ENCODE measurements at places on chromosomes 2 and 18. TPM values are rescaled to one million over a fixed set of nuclear protein-coding genes. Genes with fewer than 3 reads are reported as not detected.
A peak's percentile ranks its signal among the peaks of the same experiment; 100 is the strongest.

DNA sequence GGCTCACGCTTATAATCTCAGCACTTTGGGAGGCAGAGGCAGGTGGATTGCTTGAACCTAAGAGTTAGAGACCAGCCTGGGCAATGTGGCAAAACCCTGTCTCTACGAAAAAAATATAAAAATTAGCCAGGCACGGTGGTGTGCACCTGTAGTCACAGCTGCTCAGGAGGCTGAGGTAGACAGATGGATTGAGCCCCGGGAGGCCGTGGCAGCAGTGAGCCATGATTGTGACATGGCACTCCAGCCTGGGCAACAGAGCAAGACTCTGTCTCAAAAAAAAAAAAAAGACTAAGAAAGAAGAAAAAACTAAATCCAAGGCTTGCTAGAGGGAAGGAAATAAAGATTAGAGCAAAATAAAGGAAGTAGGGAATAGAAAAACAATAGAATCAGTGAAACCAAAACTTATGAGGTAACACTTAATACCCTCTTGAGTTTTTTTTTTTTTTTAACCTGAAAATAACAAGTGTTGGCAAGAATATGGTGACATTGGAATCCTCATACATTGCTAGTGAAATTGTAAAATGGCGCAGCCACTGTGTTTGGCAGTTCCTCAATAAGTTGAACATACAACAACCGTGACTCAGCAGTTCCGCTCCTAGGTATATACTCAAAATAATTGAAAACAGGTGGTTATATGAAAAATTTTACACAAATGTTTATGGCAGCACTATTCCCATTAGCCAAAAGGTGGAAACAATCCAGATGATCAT is 85.2 kb downstream of the EML4 start:
- no peak for DNase-seq

DNA sequence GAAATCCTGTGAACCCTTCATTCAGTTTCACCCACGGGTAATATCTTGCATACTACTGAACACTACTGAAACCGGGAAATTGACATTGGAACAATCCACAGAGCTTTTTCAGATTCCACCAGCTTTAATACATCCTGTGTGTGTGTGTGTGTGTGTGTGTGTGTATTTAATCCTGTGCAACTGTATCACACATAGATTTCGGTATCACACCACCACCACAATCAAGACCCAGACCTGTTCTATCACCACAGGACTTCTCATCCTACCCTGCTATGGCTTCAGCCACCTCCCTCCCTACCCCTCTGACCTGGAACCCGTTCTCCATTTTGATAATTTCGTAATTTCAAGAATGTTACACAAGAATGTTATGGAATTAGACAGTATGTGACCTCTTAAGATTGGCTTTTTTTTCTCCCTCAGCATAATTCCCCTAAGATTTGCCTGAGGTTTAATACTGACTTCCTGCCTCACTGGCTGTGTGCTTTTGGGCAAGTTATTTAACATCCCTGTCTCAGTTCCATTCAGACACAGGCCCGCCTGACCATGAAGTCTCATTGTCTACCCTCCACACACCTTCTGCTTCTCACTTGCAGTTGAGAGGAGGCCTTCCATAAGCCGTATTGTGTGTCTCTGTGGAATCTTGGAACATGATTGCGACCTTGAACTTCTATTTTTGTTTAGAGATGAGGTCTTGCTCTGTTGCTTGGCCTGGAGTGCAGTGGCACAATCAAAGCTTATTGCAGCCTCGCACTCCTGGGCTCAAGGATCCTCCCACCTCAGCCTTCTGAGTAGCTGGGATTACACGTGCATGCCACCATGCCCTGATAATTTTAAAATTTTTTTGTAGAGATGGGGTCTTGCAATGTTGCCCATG is 14.4 kb upstream of the TMEM131 start:
- no peak for DNase-seq

Gene FOXD4L1
- 0.27 TPM for total RNA-seq

Gene CCDC148
- total RNA-seq = 0.73 TPM

Gene ALPP
- total RNA-seq = 0.15 TPM

Gene C1QL2
- not detected for total RNA-seq

Gene TEX51
- total RNA-seq = not detected

Gene L3MBTL4
- total RNA-seq = 6.5 TPM

DNA sequence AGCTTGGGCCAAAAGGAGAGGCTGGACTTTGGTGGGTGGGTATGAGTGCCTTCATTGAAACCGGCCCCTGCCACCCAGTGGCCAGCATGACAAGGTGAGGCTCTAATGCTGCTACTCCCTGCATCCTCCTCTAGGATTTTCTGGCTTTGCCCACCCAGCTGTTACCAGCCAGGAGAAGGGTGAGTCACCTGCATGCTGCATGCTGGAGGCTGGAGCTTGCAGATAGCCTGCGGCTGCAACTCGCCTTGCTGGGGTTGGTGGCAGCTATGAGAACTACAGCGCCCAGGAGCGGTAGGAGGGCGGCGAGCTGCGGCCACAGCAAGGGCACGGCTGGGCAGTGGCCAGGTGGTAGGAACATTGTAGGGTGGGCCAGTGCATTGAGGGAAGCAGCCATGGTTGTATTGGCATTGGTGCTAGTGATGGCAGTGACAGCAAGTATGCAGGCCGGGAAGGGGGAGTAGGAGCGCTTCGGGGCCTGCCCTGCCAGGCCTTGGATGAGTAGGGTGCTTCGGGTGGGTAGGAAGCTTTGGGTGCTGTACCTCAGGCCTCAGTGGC is 75.4 kb upstream of the SLC35G4 start:
- DNase-seq = no peak

DNA sequence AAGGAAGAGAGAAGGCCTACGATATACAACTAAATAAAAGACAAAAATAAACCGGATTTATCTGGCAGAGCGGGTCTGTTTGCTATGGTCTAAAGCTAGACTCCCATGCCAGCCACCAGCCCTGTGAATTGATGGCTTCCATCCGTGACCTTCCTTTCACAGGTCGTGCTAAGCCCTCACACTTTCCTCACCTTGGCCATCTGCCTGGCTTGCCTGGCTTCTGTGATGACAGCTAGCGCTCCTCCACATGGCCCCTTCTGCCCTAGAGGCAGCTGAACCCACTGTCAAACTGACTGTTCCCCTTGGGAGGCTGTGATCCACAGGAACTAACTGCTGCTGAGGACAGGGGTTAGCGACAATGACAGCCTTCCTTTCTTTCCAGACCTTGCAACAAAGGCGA is 32.5 kb downstream of the GAREM1 start:
- no peak for DNase-seq

- no peak for DNase-seq
These were observed 62.7 kb upstream of the CTDP1 start for GRCh38 chr18:79616651-79617510.

Gene COLEC11
- total RNA-seq = 1.2 TPM

DNA sequence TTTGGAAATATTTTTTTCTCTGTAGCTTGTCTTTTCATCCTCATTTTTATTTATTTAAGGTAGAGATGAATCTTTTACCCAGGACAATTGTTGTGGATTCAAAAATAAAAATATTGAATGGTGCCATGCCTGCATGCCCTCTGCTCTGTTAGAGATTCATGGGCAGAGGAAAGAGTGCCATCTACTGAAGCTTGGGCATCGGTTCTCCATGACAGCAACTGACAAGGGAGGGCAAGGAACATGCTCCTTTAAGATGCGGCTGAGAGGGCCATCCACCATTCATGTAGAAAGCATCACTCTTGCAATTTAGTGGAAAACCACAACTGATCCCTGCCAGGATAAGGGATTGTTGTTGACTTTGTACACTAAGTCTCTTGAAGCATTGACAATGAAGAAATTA is 79.9 kb downstream of the PARD3B start:
- DNase-seq = no peak

DNA sequence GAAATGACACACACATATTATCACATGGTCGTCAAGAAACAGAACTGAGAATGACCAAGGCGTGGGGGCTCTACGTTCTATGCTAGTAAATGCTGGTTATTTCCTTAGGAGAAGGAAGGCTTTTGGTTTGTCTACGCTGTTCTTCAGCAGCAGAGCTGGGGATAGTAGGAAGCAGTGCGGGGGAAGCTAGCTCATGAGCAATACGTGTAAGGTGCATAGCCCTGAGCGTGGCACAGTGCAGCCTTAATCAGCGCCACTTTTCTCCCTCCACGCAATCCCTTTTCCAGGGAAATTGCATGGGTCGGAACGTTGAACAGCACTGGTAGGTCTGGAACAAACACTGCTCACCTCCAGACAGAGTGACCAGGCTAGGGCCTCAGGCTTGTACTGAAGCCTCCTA is 199.6 kb upstream of the FBXO11 start:
- peak; percentile 8 for DNase-seq

DNA sequence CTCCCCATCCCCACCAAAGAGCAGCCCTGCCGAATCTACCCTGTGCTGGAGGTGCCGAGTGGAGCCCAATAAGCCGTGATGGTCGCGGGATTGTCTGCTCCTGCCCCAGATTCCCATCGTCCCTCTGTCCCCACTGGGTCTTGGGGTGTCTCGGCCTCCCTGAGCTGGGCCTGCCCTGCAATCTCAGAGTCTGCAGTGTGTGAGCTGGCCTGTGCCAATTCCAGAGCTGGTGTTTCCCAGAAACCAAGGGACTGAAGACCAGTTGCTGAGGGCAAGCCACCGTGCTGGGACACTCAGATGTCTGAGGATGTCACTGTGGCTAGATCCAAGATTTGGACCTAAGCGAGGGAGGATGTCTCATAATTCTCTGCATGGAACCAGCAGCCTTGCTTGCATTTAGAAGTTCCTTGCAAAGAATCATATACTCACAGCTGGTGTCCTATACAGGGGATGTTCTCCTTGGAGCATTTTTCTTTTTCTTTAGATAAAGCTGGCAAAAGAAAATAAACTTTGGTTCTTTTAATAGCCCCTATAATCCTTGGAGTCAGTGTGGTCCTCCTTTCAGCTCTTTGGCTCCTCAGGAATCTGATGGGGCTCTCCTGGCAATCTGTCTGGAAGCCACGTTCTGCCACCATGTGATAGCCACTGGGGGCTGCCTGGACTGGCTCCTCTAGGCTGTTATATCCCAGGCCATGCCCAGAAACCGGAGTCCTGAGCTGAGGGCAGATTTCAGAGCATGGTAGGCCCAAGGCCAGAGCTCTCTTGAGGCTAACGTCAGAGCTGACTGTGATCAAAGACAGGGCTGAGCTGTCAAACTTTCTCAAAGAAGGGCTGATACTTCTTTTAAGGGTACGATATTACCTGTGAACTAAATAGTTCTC is 140.1 kb upstream of the HAAO start:
- no peak for DNase-seq

Gene GATA6
- 46.1 TPM for total RNA-seq

Gene RSAD2
- total RNA-seq = 7.8 TPM

Gene DNAJC5G
- total RNA-seq = not detected

Gene PAX8
- 1.3 TPM for total RNA-seq

Gene IMPA2
- total RNA-seq = 135 TPM

Gene AQP12B
- 2.4 TPM for total RNA-seq

Gene EIPR1
- 25.8 TPM for total RNA-seq

Gene SERPINB4
- not detected for total RNA-seq

DNA sequence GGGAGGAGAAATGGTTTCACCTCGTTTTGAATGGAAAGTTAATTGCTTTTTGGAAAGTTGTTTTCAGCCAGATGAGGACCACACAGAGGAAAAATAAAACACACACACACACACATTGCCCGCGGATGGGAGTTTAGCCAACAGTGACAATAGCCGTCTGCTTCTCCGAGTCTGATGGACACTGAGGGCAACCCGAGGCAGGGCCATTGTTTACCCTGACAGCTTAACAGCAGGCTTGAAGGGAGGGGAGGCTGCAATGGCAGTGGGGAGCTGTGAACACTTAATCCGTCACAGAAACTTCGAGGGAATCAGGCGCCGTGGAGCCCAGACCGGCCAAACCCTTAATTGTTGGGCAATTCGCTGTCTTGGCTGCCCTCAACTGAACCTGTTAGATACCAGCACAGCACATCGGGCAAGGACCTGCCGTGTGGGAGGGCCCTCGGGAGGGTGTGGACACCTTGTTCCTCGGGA is 145.9 kb downstream of the ACKR3 start:
- no peak for DNase-seq

DNA sequence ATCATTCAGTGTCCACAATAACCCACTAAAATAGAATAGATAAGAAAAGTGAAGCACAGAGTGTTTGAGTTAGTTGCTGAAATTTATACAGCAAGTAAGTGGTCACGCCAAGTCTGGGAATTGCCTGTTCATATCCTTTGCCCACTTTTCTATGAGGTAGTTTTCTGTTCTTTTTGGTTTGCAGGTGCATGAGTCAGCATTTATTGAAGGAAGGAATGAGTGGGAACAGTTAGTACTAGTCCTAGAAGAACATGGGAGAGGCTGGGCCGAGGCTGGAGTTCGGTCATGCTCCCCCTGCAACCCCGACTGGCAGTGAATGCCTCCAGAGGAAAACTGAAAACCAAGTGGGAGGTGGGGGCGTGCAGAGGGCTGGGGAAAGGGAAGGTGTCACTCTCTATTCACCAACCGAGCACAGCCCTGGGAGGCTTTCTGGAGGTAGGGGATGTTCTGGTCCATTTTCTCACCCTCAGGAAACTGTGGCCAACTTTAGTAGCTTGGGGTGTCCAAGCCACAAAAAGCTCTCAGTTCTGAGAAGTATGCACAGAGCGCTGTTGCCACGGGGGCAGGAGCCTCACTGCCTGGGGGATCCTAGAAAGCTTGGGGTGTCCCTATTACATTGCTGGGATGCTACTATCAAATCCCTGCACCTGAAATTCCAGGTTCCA is 41.4 kb downstream of the FOSL2 start:
- DNase-seq = no peak

- no peak for DNase-seq
These were observed 4.7 kb upstream of the CDK5R2 start for GRCh38 chr2:218954541-218955300.

Gene FBXO41
- 2.1 TPM for total RNA-seq

- no peak for DNase-seq
These were observed 297.1 kb upstream of the CCDC68 start for GRCh38 chr18:55256226-55256928.

- no peak for DNase-seq
These were observed 42.4 kb downstream of the TMEM18 start for GRCh38 chr2:634636-635388.

DNA sequence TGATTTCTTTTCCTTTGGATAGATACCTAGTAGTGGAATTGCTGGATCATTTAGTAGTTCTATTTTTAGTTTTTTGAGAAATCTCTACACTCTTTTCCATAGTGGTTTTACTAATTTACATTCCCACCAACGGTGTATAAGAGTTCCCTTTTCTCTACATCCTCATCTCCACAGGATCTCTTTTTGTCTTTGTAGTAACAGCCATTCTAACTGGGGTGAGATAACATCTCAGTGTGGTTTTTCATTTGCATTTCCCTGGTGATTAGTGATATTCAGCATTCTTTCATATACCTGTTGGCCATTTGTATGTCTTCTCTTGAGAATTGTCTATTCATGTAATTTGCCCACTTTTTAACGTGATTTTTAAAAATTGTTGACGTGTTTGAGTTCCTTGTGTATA is 13.8 kb downstream of the RFTN2 start:
- DNase-seq = no peak

Gene CD226
- total RNA-seq = 1.3 TPM

DNA sequence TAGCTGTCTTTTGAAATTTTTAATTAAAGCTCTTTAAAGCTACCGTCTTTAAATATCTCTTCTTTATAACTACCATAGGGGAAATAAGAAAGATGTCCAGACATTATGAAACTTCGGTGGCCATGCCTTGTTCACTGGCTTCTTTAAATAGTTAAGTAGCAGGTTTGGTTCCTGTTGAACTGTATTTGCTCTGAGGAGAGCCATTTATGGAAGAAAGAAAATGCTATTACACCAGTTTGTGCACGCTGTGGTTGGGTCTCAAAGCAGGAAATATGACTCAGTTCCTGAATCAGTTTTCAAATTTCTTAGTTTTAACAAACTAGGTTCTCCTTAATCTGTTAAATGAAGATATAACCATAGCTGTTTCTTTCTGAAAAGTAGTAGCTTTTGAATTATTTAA is 12.2 kb downstream of the ARPC2 start:
- DNase-seq = peak; percentile 30

GRCh38 chr2:75558786-75559679 is 1.7 kb downstream of the EVA1A start:
- DNase-seq = no peak

Gene VIL1
- total RNA-seq = 488 TPM
